Central memory CD8-positive, alpha-beta T cell (primary cell): ENCODE measurements at places on chromosomes 13 and 19.

GRCh38 chr19:52659013-52659412 lies 20.9 kb upstream of the ZNF83 start:
- no peak for DNase-seq

DNA sequence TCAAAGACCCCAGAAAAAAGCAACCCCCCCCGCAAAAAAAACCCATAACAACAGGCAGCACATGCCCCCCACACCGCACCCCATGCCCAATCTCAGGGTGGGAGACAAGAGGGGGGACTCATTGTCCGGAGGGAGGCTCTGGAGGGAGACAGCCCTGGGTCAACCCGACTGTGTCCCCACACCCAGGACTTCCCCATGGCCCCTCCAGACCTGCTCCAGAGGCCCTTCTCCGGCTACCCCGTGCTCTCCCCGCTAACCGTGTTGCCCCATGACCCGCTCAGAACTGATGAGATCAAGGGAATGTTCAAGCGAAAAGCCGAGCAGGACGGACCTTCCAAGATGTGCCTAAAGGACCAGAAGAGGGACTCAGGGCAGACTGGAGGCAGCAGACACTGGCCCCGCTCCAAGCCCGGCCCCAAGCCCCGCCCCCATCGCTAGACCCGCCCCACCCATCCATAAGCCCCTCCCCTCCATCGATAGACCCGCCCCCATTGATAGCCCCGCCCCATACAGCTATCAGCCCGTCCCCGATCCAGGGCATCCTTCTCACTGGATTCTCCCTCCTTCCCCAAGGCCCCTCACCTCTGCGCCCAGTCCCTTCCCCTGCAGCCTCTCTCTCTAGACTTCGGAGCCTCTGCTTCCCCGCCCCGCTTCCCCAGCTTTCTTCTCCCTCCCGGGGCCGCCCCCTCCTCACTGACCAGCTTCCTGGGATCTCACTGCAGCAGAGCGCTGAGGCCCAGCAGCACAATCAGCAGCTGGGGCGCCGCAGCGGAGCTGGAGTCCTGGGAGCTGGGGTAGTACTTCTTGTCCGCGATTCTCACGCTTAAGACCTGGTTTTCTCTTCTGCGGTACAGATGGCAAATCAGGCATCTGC lies 2.2 kb downstream of the BST2 start:
- DNase-seq = no peak

DNA sequence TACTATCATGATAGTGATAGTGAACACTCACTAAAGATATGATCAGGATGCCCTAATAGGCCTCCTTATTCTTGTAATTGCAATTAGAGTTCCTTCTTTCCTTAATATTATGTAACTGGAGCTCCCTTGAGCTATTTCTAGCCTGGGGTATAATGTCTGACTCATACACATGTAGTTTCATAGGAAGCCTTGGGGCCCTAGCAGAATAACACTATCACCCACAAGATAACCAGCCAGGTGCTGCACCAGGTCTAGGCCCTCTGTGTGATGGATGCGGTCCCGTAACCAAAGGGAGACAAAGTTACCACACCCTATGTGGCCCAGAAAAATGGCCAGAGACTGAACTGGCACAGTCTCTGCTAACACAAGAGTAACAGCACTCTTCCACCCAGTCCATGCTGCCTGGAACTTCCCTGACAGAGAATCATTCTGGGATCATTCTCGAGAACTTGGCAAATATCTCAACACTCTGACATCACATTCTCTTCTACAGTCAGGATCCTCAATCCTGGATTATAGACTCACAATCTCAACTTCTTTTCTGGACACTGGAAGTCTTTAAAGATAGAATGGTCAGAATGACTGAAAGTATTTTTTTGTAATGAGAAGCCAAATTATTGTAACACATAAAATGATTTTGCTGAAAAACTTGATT lies 32.6 kb upstream of the IGFL4 start:
- no peak for DNase-seq

DNA sequence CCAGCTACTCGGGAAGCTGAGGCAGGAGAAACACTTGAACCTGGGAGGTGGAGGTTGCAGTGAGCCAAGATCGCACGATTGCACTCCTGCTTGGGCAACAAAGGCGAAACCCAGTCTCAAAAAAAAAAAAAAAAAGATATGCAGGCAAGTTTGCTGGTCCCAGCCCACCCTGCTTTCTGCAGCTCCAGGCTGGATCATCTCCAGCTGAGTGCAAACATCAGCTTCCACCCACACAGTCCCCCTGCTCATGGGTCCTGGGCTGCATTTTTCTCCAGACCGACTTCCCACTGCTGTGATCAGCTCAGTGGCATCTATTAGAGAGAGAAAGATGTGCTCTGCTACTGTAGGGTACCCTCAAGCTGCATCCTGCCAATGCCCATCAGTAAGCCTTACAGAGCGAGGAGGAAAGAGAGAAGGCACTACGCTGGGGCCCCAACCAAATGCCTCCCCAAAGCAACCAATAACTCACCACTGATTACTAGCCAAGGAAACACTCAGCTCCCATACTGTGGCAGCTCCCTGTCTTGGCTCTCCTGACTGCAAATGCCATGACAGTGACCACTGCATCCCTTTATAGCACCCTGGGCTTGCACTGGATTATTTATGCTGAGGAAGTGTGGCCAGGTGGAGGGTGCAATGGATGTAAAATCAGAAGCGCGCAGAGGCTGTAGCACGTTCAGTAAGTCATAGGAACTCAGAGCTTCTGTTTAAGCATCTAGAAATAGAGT lies 170.9 kb upstream of the ZNF507 start:
- no peak for DNase-seq

- no peak for DNase-seq
Observed at GRCh38 chr13:20414546-20415305, 110.9 kb downstream of the CRYL1 start.

DNA sequence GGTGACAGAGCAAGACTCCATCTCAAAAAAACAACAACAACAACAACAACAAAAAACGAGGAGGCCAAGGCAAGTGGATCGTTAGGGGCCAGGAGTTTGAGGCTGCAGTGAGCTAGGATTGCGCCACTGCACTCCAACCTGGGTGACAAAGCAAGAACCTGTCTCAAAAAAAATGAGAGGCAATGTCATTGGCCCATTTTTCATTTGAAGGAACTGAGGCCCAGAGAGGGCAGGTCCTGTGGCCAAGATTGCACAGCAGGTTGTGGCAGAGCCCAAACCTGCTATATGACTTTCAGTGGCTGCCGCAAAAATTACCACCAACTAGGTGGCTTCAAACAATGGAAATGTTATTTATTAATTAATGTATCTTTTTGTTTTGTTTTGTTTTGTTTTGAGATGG lies 5.5 kb downstream of the PIK3R2 start:
- DNase-seq = no peak

- no peak for DNase-seq
Observed at GRCh38 chr13:41133951-41134350, 1.3 kb upstream of the KBTBD6 start.

DNA sequence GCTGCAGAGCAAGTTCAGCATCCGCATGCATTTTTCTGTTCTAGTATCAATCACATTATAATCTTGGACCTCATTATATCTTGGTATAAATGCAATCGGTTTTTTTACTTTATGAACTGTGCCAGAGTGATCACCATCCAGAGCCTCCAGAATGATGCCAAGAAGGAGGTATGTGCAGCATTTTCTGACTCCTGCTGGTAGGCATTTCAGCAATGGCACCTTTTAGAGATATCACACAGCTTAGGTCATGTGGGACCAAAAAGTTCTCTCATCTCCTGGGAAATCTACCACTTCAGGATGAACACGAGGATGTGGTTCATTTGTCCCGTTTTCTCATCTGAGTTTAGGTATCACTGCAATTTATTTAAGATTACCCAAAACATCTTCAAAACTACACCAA lies 220.4 kb downstream of the VWA8 start:
- no peak for DNase-seq

GRCh38 chr13:21748166-21748565 lies 77.3 kb downstream of the FGF9 start:
- DNase-seq = no peak

DNA sequence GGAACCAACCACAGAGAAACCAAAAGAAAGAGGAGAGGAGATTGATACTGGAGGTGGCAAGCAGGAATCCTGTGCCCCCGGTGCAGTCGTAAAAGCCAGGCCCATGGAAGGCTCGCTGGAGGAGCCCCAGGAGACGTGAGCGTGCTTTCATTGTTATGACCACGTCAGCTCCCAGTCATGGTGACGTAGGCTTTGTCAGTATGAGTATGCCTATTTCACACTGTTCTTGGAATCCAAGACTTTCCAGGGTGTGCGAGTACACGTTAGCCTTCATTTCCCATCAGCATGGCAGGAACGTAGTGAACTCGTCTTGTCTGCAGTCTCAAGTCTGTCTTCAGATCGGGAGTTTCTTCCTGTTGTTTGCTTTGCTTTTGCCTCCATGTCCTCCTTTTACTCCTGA lies 15.4 kb upstream of the CHAMP1 start:
- DNase-seq = no peak

DNA sequence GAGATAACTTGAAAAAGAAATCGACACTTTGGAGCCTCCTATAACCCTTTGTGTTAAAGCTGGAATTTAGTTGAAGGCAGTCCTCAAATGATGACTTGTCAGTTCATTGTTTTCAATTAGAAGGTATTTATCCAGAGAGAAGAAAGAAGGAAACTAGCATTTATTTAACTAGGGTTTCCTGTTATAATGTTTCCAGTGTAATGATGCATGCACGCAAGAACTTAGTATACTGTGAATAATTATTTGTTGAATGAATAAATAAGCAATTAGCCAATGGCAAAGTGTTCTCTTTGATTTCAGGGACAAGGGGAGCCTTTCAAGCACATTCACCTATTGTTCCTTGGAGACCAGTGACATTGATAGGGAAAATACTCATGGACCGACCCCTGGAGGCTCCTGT lies 307.4 kb downstream of the KLF5 start:
- DNase-seq = no peak

- no peak for DNase-seq
Observed at GRCh38 chr19:14561847-14562351, 10.0 kb downstream of the NDUFB7 start.

GRCh38 chr13:28131646-28132045 lies 6.7 kb upstream of the PAN3 start:
- DNase-seq = no peak

GRCh38 chr13:65914716-65915115 lies 1315.4 kb downstream of the PCDH9 start:
- DNase-seq = no peak

- no peak for DNase-seq
Observed at GRCh38 chr13:60765700-60766411, 368.8 kb downstream of the TDRD3 start.

DNA sequence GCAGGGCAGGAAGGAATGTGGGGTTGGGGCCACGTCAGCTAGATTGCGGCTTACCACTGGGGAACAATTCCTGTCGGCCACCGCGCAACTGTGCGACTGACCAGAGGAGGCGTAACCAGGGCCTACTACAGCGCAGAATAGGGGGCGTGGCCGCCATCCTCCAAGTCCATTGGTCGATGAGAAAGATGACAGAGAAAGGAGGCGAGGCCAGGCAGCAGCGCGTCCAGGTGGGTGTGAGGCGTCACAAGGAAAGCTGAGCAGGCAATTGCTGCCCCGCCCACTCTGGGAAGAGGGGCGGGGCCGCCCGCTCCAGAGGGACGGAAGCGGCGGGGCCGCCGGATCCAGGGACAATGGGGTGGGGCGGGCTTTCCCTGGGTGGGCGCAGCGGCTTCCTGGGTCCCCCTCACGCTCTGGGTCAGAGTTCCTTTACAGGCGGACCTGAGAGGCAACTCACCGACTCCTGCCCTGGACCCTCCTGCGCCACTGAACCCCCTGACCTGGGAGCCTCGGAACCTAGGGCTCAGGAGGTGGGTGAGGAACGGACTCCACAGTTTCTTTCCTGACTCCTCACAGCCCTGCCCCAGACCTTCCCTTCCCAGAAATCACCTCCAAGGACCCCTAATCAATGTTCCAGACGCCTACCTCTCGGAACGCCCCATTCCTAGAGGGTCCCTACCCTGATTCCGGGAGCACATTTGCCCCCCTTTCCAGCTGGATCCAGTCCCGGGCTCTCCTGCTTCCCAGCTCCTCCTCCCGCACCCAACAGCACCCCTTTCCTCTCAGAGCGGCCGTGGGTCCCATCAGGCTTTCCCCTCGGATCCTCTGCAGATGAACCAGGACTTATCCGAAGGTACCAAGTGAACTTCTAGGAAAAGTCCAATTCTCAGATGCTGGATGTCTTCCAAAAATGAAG lies 101.5 kb upstream of the ZNF492 start:
- DNase-seq = no peak

DNA sequence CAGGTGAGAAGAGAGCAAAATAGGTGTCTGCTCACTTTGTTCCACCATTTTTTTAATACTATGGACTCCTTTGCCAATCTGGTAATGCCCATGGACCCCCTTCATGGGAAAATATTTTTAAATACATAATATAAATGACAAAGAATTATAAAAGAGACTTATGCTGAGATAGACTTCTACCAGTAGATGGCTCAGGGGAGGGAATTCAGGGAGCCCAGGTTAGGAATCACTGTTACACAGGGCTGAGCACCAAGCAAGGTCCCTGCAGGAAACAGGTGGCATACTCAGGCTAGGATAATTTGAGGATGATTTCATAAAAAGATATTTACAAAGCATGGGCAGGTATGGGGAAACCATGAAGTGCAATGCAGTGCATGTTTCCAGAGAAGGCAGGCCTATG lies 525.9 kb downstream of the FGF9 start:
- no peak for DNase-seq

DNA sequence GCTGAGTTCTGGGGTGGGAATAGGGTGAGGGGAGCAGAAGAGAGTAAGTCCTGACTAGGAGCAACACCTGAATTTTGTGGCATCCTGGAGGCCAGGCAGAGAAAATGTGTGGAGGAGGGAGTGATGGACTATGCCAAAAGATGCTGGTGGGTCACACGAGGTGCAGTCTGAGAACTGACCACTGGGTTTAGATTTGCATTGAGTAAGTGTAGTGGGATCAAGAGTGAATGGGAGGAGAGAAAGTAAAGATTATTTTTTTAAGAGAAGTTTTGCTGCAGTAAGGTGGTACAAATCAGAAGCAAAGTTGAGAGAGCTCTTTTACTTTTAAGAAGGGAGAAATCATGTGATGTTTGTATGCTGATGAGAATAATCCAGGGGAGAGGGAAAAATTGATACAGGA lies 405.1 kb downstream of the DLEU7 start:
- no peak for DNase-seq
